ENCODE measurements at places on chromosomes 12 and 14.

- no peak for DNase-seq
Observed at GRCh38 chr12:119145367-119145766, 33.4 kb upstream of the HSPB8 start.

GRCh38 chr14:44880791-44881190 lies 81.0 kb downstream of the KLHL28 start:
- no peak for DNase-seq

- DNase-seq: no peak
Observed at GRCh38 chr12:6696690-6697583, 3.7 kb downstream of the PIANP start.

DNA sequence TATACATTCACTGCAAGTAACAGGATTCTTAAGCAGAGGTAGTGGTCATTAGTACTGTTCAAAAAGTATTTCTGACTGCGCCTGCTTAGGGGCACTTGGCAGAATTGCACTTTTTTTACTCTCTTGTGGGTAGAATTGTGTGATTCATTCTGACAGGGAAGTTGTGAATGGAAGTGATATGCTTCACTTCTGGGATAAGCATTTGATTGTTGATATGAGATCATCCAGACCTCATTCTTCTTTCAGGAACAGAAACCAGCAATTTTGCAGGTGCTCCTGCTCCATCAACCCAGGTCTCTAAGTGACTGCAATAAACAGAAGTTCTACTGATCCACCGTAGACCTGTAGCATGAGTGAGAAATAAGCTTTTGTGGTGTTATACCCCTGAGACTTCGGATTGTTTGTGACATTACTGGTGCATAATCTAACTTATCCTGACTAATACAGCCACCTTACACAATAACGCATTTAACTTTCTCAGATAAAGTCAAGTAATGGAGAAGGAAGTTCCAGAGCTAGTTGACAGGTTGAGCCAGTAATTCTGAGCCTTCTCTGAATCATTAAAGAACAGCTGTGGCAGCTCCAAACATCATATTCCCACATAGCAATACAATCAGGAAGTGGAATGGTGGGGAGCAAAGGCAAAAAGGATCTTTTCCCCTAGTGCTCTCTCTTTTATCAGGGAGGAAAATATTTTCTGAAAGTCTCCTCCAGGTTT lies 387.9 kb downstream of the SYT1 start:
- no peak for DNase-seq

DNA sequence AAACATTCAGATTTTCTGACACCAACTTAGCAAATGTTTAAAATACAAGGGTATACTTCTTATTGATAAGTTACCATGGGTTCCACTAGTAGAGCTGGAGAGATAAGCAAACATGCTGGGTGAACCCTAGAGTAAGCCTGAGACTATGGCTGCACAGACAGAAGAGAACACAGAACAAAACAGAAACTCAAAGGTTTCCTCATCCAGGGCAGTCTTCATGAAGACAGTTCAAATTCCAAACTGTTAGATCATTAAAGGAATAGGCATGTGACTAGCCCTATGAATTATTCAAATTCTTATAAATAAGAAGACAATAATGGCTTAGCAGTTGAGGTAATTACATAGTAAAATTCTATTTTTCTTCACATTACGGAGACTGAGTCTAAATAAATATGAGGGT lies 28.1 kb downstream of the BTBD7 start:
- peak; percentile 48 for DNase-seq

GRCh38 chr12:24591079-24591626 lies 357.7 kb downstream of the BCAT1 start:
- no peak for DNase-seq

DNA sequence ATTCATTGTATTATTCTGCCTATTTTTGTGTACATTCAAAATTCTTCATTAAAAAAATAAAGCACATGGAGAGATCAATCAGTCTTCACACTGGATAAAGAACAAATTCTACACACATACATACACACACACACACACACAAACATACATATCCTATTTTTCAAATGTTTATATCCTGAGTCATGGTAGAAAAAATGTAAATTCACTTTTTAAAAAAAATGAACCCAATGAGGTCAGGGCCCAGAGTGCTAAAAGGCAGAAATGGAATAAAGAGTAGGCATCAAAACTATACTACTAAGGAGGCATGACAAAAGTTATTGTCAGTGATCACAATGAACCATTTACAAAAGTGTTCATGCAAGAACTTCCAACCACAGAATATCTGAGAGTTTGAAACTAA lies 17.3 kb downstream of the GALC start:
- DNase-seq: peak; percentile 38

DNA sequence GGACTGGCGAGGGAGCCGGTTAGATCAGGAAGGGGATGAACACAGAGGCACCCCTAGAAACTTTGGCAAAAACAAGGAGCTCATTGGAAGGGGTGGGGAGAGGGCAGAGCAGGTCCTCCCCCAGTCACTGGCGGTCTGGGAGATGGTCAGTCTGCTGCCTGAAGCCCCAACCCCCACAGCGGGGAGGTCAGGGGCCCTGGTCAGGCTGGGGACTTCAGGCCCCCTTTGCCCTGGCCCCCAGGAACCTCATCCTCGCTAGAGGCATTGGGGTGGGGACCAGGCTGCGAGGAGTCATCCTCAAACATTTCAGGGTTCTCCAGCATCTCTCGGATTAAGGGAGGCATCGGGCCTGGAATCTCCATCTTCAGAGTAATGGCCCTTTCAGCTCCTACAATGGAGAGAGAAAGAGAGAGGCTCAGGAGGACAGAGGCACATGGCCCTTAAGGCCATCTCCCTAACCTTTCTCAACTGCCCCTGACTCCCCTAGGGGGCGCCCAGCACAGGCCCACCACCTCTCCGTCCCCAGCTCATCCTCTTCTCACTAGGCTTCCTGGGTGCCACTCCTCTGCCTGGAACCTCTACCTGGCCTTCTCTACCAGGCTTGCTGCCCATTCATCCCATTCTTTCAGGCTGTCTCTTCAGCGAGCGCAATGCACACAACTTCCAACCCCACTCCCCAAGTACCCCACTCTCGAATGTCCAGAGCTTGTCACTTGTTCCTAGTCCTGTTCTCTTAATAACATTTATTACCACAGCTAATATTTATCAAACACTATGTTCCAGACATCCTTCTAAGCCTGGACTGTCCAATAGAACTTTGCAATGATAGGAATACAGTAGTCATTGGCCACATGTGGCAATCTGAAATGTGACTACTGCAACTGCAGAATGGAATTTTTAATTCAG lies 4.7 kb upstream of the ITGB7 start:
- no peak for DNase-seq

DNA sequence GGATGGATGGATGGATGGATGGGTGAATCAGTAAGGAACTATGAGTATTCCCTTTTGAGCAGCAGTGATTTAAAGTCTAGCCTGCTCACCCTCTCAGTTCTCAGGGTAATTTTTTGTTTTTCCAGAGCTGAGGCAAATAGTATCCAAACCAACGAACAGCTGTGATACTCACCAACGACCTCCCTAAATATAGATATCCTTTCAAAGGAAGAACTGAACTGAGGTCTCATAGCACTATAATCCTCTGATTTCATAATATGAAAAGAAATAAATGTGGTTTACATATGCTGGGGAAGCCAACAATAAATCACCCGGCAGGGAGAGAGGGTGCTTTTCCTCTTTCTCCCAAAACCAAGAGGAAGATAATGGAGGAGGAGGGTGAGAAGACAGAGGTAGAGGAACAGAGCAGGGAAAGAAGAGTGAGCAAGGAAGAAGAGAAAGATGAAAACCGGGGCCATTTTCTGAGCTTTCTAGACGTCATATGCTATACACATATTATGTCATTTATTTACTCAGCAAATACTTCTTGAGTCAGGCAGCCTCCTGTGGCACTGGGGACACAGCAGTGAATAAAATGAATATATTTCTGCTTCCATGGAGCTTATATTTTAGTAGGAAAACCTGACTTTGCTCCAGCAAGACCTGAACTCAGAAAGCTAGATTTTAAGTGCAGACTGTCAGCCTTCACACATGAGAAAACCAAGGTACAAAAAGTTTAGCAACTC lies 710.7 kb upstream of the TBX3 start:
- peak; percentile 36 for DNase-seq

DNA sequence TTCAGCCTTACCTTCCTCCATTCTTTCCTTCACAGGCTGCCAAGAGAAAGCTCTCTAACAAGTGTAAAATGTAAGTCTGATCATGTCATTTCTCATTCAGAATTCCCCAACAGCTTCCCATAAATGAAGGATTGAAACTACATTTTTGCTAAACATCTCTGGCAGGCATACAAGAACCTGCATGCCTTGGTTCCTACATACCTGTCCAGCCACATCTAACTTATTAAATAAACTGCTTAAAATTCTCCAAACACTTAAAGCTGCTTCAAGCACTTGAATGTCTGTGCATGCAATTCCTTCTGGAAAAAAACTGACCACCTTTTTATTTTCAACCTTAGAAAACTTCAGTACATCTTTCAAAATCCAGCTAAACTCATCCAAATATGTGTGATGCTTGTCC lies 84.4 kb upstream of the DCN start:
- DNase-seq: no peak

DNA sequence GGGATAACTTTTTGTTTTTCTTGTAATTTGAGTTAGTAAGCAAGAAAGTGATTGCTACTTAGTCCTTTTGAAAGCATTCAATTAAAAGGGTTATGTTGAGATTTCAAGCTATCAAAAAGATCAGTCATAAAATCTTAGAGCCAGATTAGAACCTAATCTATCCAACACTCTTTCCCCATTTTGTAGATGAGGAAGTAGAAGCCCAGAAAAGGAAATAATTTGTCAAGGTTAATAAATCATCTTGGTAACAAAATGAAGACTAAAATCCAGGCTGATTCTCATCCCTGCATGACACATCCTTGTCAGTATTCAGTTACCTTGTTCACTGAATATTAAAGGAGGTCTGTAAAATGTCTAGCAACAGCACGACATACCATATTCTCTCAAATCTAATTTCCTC lies 26.5 kb downstream of the PPP1R13B start:
- DNase-seq: no peak

DNA sequence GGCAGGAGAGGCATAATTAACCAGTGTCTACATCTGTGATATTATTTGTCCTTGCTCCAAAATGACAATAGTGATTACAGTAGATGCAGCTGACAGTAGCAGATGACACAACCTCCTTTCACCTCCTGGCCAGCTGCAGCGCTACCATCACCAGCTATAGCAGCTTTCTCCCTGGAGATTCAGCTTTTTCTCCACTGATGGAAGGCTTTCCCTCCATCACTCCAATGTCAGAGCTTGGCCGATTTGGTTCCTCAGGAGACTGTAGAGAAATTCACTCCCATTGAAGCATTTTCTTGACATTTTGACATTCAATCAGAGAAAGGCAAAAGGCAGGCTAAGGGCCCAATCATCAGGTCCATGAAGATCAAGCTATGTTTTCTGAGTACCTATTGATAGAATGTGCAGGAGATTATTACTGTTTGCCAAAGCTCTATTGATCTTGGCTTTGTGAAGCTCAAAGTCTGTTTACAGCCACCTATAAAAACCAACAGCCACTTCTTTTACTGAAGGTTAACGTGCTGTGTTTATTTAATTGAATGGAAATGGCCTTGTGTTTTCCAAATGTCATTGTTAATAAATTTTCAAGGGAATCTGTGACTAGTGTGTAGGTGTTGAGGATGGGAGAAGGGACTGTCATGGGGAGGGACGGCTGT lies 785.1 kb downstream of the DIO2 start:
- no peak for DNase-seq

DNA sequence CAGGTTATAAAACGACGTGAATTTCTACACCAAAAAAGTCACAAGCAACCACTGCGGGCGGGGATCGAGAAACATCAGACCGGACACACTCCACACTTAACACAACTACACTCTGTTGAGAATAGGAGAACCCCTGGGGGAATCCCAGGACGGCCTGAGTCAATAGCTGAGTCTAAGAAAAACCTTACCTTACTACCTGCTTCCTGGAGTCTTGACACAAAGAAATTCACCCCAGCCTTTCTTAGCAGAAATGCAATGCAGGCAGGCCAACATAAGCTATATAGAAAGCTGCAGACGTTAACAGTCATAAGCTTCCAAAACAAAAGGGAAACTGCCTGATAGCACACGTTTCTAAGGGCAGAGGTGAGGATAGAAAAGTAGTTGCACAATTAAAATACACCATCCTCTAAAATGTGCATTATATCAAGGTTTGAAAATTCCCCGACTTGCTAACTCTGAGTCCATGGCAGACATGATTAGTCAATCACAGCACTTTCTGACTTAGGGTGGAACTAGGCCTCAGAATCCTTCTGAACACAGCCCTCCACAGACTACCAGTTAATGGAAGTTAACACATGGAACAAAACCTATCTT lies 68.0 kb downstream of the CCDC88C start:
- no peak for DNase-seq

GRCh38 chr12:54411391-54412241 lies 7.5 kb downstream of the ITGA5 start:
- peak; percentile 99 for DNase-seq

DNA sequence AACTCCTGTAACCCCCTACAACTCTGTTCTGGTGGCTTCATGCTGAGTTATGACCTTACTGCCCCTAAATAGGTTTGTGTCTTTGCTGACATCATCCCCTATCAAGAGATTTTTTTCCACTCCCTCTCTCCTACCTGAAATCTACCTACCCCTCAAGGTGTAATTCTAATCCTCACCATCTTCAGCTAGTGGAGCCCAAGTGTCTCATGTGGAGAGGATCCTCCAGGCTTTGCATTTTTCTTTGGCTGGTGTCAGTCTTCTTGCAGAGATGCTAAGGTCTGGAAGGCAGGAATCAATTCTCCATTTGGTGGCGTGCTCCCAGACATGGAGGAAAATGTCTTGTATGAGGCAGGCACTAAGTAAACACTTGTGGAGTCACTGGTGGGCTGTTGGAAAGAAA lies 74.8 kb upstream of the PRMT8 start:
- DNase-seq: no peak

Data from fibroblast of skin of back (primary cell).